ENCODE measurements at places on chromosomes 1 and 21.

- no peak for DNase-seq
Measured at GRCh38 chr1:228218513-228219244, 10.8 kb downstream of the OBSCN start.

GRCh38 chr1:5751833-5752745, 240.1 kb downstream of the NPHP4 start:
- DNase-seq: no peak

GRCh38 chr1:93612510-93612909, 69.1 kb downstream of the BCAR3 start:
- DNase-seq: no peak

DNA sequence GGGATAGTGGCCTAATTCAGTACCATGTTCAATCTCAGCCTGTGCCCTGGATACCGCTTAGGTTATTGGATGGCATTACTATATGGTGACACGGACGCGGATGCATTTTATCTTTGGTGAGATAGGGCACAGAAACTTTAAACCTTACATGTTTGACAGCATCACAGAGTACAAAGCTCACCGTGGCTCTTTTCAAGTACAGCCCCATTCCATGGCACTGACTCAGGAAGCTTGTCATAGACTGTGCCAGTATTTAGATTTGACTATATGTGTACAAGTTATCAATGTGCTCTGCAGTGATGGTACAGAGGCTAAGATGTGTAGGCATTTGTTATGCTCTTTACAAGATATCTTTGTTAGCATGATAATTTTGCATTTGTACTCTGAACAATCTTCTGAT, 169.0 kb downstream of the RYR2 start:
- no peak for DNase-seq

DNA sequence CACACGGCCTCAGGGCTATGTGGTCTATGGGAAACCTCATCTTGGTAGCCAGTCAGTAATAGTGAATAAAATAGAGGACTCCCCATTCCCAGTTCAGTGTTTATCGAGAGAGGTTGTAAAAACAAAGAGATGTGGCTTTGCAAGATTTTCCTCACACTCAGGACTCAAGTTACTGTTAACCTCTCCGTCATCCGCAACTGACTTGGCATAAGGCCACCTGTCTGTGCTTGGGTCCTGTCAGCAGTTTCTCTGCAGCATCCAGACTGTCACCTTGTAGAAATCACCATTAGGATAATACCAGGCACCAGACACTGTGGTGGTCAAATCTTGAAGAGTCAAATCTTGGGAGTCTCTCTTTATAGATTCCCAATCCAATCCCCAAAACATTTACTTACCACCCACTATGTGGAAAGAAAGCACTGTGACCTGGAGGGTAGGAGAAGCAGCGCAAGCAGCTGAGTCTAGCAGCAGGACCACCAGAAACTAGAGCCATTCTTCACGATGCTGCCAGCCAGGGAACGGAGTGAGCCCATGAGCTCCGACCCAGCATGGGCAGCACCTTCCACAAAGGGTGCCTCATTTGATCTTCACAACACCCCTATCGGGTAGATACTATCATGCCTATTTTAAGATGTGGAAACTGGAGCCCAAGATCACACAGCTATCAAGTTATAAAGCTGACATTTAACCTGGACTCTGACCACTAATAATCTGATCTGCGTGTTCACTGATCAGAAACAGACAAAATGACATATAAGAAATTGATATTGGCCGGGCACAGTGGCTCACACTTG, 5.6 kb upstream of the GPR25 start:
- no peak for DNase-seq

Measured in T-helper 2 cell (primary cell).